ENCODE measurements at places on chromosomes 12 and 14.

- DNase-seq, result no peak
Measured at GRCh38 chr14:101733211-101733610, 28.3 kb upstream of the PPP2R5C start.

GRCh38 chr12:124168016-124168786, 126.7 kb upstream of the RFLNA start:
- DNase-seq, result no peak

DNA sequence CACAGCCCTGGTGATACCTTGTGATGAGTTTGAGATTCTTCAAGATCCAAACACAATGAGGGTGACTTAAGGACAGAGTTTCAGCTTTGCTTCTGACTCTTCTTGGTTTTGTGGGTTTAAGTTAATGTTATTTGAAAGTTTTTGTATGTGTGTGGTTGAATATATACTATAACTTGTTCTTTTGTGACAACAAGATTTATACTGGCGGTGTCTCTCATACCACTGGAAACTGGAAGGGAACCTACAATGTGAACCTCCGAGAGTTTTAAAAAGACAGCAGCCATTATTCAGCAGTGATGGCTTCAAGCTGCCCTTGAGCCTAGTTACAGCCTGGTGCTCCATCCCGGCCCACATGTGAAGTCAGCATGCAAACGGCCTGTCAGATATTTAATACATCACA, 87.9 kb upstream of the IGF1 start:
- DNase-seq, result no peak

GRCh38 chr12:131340616-131341210, 370.2 kb upstream of the SFSWAP start:
- no peak for DNase-seq

GRCh38 chr12:59570145-59570544, 25.7 kb upstream of the SLC16A7 start:
- no peak for DNase-seq

- no peak for DNase-seq
Measured at GRCh38 chr14:85301506-85301905, 228.4 kb upstream of the FLRT2 start.

DNA sequence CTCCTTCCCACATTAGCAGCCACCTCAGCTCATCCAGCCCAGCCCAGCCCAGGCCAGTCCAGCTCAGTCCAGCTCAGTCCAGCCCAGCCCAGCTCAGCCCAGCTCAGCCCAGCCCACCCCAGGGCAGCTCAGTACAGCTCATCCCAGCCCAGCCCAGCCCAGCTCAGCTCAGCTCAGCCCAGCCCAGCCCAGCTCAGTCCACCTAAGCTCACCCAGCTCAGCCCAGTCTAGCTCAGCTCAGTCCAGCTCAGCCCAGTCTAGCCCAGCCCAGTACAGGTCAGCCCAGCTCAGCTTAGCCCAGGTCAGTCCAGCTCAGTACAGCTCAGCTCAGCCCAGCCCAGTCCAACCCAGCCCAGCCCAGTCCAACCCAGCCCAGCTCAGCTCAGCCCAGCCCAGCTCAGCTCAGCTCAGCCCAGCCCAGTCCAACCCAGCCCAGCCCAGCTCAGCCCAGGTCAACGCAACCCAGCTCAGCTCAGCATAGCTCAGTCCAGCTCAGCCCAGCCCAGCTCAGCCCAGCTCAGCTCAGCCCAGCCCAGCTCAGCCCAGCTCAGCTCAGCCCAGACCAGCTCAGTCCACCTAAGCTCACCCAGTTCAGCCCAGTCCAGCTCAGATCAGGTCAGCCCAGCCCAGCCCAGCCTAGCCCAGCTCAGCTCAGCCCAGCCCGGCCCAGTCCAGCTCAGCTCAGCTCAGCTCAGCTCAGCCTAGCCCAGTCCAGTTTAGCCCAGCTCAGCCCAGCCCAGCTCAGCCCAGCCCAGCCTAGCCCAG, 63.0 kb downstream of the TMEM121 start:
- DNase-seq, result no peak

DNA sequence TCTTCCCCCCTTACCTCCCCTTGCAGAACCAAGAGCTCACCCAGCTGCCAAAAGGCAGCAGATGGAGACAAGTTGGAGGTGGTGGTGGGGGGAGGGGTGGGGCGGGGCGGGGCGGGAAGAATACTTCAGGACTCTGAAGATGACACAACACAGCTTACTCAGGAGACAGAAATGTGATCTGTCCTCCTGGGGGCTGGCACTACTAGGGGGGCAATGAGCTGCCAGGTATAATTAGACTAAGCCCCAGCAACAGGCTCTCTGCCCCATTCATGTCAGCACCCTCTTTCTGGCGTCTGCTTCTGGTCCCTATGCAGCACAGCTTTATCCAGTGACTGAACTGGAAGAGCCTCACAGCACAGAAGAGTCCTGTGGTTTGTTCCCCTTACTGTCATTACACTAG, 407.0 kb downstream of the MED13L start:
- no peak for DNase-seq

DNA sequence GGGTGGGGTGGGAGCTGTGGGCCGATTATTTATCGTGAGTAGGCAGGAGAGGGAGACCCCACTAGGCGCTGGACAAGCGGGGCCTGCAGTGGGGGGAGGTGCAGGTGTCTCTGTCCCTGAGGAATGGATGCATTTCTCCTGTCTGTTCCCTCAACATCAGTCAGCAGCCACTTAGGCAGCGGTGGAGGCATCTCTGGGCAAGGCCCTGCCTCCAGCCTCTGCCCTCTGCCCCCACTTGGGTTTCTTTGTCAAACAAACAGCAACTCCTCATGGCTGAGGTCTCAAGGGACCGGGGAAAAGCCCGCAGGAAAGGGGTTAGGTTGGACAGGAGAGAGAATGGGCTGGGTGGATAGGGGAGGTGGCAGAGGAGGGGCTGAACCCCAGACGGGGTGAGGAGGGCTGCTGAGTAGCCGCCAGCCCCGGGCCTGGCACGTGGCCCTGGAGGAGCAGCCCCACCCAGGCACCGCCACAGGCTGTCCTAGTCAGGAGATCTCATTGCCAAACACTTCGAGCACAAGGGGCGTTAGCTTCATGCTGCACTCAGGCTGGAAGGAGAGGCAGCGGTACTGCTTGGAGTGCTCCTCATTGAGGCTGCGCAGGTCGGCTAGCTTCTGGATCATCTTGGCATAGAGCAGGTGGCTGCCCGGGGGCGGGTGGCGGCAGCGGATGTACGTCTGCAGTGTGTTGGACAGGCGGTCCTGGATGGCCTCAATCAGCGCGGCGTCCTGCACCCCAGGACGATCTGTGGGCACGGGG, 24.7 kb upstream of the HDAC7 start:
- DNase-seq, result no peak

DNA sequence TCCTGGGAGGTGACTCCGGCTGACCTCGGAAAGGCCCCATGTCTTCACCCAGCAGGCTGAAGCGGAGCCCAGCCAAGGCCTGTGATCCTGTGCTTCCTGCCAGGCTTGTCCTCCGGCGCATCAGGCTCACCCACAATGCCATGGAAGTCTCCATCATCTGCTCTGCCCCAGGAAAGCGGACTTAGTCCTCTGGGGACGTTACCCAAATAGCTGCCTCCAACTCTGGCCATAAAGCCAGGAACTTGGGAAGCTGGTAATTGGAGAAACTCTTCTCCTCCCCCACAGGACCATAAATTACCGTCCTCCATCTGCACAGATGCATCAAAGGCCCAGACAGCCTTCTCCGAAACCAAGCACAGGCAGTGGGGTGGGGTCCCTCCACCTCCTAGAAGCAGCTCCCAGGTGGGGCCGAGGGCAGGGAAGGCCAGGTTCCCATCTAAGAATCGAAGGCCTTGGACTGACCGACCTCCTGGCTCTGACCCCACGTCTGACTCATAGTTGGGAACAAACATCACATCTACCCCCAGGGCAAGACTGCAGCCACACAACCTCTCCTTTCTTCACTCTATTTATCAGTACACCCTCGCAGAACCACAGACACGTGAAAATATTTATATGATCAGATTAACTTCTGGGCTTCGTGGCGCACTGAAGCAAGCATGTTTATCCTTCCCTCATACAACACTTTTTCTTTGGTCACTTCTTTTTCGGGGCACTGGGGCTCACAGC, 56.4 kb downstream of the PITPNM2 start:
- no peak for DNase-seq

DNA sequence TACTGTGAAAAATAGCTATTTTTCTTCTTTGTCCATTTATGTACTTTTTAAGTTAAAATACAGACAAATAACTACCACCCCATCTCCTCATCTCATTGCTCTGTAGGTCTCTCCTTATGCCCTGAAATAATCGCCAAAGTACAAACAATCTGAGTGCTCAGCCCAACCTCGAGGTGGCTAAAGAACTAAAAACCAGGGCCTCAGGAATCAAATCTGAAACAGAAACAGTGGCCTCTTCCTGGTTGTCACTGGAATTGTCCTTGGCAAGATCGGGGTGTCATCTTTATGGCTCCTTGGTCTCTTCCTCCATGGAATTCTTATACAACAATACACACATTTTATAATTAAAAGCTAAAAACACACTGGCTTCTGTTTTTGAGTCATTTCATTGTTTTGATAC, 182.4 kb downstream of the ASCL1 start:
- DNase-seq, result no peak

DNA sequence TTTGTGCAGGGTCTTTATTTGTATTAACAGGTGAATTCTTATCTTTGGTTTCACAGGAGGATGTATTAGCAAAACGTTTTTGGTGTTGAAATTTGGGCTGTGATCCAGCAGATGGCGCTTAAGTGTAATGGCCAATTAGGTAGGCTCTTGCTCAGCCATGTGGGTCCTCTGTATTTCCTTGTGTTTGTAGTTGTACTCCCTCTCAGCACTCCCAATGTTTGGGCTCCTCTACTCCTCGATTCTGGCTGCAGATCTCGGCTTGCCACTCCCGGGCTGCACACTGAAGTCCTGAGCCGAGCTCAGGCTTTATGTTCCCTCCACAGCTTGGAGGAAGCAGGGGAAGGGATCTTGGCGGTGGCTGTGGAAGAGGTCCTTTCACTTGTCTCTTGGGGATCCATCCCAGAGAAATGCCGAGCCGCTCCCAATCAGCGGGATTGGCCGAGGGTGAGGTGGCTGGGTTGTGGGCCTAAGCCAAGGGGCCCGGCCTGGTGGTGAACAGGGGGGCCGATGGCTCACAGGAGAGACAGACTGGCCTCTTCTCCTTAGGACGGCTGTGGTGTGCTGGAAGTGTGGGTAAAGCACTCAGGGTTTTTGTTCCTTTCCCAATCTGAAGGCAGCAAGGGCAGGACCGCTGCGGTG, 133.7 kb downstream of the AEBP2 start:
- DNase-seq, result no peak

GRCh38 chr14:32757568-32757967, 181.1 kb upstream of the NPAS3 start:
- no peak for DNase-seq

- DNase-seq, result no peak
Measured at GRCh38 chr12:26197832-26198231, 2.5 kb downstream of the SSPN start.

DNA sequence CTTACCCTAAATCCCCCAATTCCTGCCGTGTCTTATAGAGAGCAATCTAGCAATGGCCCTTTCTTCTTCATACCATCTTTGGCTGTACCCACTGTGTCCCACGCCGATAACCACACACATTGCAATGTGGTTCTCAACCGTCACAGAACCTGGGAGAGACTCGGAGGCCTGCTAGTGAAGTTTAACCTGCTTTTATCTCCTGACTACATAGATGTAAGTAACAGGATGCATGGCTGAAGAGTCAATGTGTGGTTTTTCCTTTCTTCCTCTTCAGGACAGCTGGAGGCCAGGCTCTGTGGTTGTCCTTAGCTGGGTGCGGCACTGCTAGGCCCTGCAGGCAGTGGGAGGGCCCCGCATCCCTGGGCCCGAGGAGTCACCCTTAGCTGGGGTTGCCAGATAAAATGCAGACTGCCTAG, 51.3 kb downstream of the ZNF664 start:
- DNase-seq, result no peak

DNA sequence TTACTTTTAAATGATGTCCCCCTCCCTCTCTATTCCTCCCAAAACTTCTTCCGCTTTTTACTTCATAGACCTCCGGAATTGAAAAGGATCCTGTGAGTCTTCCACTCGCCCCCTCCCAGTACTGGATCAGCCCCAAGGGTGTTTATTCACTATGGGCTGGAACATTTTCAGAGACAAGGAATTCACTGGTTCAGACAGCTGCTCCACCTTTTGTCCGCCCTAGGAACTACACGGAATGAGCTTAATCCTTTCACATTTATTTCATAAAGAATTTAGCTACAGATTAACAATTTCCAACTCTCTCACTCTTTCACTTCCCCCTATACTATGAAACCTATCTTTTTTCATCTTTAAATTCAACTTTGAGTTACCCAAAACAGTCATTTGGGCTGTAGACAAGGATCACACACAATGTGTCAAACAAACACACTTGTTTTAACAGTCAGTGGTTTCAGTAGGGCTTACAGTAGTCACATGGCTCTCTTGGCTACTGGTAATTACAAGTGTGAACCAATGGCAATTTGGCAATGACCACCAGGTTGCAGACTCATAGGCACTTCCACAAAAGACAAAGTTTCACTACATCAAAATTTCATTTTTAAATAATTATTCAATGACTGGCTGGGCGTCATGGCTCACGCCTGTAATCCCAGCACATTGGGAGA, 20.6 kb downstream of the CNIH1 start:
- no peak for DNase-seq

GRCh38 chr14:72608391-72609204, 285.3 kb downstream of the DPF3 start:
- DNase-seq, result no peak

- DNase-seq, result peak; percentile 74
Measured at GRCh38 chr12:121799156-121799841, 4.5 kb upstream of the SETD1B start.

DNA sequence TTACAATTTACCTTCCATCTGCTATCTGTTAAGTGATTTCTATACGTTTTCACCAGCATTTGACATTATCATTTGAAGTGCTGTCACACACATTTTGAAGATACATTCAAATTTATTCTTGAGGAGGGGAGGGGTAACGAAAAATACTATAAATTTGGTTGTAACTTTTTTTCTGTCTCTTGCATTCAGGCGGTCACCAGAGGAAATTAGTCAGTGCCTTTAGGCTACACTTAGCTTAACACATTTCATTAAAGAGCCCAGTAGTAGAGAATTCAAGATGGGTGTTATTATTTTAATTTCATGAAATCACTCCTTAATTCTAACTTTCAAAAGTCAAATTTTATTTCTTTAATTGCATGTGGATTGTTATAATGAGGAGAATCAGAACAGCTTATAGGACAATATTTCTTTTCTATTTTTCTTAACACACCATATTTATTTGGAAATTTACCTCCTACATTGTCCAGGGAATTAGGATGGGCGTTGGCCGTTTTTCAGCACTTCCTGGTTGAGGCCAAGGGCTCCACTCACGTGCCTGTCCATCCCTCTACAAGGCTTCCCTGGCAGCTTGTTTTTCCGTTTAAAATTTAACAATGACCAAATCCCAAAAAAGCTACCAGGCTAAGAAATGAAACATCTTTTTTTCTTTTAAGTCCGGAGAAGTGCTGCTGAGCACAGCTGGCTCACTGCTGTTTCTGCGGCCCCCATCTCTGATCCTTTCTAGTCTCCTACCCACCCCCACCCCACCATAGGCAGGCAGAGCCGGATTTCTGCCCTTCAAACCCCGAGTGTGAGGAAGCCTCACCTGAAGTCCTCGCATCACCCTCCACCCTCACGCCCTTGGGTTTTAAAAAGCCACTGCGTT, 1.1 kb upstream of the FAR2 start:
- peak; percentile 29 for DNase-seq

- DNase-seq, result no peak
Measured at GRCh38 chr14:98958632-98959031, 313.4 kb downstream of the BCL11B start.

Data from amygdala (tissue), 56 donors.